ENCODE measurements at places on chromosomes 7 and 10.

DNA sequence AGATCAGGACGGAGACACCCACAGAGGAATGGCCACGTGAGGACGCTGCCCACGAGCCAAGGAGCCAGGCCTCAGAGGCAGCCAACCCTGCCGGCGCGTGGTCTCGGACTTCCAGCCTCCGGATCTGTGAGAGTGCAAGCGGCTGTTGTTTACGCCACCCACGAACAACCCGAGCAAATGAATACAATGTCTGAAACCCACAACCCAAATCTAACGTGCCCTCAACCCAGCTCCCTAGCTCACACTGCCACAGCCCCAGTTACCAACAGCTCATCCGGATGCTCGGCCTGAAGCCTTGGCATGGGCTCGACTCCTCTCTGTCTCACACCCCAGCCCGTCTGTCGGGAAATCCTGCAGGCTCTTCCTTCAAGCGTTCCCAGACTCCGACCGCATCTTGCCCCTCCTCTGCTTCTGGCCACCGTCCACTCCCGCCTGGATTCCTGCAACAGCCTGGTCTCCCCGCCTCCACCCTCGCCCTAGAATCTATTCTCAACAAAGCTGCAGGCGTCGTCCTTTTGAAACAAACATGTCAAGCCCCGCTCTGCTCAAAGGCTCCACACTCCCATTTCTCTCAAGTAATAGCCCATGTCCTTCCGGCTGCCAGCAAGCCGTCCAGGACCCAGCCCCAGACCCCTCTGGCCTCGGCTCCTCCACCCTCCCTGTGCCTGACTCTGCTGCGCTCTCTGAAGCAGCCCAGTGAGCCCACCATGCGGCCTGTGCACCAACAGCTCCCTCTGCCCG, 35.3 kb downstream of the STK32C start:
- DNase-seq: peak; percentile 81

DNA sequence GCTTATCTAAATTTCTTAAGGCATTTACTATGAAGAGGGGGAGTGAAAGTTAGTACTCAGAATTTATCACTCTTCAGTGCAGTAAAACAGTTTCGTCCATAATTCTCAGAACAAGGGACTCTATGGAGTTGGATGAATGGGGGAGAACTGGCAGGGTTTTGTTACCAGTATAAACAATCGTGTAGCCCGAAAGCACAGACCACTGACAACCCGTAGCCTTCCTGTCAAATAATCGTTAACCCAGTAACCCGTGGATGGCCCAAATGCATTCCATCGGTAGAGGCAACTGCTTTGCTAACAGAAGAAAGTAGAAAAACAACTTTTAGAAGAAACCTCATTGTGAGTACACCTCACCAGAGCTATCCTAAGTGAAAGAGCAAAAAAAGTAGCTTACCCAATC, 583.9 kb downstream of the NXPH1 start:
- no peak for DNase-seq

GRCh38 chr7:150934045-150934766, 43.9 kb downstream of the KCNH2 start:
- no peak for DNase-seq

- DNase-seq: no peak
These were observed 27.1 kb downstream of the PCGF5 start for GRCh38 chr10:91247360-91248111.

DNA sequence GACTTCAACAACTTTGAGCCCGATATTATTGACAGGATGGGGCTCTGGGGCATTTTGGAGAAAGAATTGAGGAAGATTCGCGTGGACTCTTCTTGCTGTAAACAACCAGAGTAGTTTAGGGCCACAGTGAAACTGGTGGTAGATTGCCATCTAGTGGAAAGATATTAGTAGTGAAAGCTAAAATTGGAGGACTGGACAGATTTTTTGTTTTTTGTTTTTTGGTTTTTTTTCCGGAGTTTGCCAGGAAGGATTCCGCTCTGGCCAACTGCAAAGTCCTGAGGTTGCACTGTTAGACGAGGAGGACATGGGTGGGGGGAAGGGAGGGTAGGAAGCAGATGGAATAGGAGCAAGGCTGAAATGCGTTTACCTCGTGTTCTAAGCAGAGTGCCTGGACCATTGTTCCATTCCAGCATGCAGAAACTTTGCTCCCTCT, 11.7 kb downstream of the NOBOX start:
- DNase-seq: peak; percentile 34

DNA sequence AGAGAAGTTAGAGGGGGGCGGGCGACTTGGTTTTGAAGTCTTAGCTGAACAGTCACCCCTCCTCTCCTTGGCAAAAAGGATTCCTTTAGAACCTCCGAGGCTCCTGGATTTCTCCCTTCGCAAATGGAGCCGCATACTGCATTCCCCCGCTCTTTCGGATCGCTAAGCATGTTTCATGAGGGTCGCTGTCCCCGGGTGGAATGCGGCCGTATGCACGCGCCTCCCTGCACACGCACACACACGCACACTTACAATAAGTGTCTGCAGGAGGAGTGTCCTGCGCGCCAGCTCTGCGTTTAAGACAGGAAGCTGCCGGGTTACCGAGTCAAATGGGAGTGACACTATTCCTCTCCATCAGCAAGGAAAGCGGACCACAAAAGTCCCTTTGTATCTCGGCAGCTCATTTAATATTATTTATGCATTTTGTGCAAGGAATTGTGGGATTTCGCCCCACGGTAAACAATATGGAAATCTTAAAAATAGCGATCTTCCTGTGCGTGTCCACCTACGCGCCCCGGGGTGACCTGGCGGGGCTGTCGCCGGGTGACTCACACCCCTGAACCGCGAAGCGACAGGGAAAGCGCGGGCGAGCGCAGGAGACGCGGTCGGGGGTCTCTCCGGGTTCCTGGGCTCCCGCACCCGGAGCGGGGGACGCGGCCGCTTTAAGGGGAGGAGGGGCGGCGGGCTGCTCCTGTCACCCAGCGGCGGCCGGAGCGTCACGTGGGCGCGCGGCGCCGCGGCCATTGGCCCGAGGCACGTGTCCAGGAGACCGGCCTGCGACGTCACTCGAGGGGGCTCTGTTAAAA, 988 bp upstream of the EN2 start:
- DNase-seq: peak; percentile 79

DNA sequence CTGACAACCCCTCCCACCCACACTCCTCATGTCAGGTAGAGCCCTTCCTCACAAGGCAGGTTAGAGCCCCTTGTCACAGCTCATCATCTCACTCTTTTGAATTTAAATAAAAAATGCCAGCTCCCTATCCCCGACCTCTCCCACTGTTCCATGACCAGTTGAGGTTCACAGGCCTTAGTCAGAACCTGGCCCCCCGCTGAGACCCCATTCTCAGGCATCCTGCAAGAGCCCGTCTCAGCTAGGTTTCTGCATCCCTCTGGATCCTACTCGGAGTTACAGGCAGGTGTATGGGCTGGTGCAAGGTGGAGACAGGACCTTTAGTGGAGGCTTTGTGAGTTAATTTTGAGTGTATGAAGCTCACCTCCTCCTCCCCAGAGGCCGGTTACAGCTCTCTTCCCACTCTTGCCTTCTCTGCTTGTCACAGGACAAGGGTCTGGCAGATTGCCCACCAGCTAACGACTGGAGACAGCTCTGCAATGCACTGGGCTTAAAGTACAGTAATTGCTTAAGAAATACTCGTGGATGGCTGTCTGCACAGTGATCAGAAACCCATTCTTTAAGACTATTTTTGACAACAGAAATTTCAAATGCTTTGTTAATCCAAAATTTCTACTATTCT, 394.9 kb upstream of the DPP6 start:
- no peak for DNase-seq

DNA sequence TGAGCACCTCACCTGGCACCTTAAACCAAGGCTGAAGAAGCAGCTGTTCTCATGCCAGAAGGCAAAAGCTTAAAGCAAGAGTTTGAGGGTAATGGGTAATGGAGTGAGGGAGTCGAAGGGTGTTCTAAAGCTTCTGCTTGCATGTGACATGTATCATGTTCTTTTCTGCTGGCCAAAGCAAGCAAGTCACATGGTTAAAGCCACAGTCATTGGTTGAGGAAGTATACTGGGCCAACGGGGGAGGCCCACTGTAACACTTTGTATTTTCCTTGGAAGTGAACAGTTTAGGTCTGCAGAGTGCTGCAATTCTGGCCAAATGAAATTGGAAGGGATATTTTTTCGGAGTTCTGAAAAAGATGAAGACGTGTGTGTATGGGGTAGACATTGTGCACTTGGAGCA, 75.7 kb downstream of the REEP3 start:
- no peak for DNase-seq

Measured in sigmoid colon (tissue), 7 donors.